Activated CD4-positive, CD25-positive, alpha-beta regulatory T cell treated with anti-CD3 and anti-CD28 coated beads, Interleukin-2, amount 50 U/mL, for 72 hours (primary cell): ENCODE measurements at places on chromosomes 11 and 22.

GRCh38 chr11:35752115-35752514, 89.5 kb downstream of the TRIM44 start:
- no peak for DNase-seq

DNA sequence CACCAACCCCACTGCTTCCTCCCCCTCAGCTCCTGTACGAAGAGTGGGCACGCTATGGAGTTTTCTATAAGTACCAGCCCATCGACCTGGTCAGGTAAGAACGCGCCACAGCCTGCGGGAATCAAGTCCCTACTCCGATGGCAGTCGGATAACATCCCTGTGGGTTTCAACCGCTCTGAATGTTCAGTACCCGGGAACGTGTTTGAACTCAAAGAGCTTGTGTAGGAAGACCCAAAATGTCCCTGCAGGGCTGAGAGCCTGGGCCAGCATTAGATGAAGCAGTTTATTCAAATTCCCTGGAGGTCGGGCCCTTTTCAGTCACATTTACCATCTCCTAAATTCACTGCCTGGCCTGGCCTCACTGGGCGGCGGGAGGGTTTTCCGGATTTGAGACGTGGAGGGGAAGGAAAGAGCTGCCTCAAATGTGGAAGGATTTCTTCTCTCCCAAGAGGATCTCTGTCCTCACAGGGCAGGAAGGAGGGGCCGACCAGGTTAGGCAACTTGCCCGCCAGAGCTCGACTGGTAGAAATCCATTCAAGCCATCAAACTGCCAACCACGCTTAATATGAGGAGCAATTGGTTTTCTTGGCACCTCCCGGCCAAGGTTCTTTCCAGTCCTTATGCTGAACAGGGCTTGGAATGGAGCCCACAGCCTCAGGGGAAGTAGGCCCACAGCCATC, 46.3 kb downstream of the ANO1 start:
- DNase-seq, result no peak

DNA sequence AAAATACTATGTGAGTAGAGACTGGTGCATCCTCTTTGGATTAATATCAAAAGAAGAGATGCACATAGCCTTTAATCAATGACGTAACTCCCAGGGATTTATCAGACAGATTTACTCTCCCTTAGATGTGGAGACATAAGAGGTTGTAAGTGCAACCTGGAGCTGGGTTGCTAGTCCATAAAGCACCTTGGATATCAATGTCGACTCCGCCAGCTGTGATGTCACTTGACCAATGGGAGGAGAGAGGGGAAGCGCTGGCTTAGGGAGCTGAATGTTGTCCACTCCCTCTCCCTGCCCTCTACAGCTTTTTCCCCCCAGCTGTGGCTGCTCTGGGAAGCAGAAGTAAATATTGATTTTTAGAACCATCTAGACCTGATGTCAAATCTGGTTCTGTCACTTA, 28.9 kb upstream of the TMEM86A start:
- DNase-seq, result no peak

DNA sequence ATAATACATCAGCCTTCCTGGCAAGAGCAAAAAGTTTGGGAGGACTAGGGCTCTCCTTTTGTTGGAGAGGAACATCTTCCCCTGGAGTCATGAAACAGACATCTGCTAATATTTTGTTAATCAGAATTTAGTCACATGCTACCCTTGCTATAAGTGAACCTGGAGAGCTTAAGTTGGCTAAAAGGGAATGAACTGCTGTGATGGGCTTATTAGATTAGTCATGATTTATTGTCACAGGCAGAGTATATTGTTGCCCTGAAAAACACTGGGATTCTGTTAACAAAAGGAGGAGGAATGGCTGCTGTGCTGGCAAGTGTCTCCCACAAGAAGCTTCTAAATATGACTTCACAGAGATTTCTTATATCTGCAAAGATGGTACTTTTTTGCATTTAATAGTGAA, 16.0 kb downstream of the TCP11L1 start:
- no peak for DNase-seq

DNA sequence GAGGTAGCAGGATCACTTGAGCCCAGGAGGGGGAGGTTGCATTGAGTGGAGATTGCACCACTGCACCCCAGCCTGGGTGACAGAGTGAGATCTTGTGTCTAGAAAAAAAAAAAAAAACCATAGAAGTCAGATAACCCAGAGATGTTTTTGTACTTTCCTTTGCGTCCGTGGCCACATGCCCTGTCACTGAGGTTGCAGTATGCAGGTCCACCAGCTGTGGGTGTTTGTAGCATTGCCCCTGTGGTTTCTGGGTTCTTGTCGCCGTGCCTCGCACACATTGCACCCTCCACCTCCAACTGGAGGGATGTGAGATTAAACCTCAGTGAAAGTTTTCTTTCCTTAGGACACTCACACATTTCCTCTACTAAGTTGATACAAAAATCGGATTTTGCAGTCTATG, 70.3 kb downstream of the TNRC6B start:
- DNase-seq, result no peak

DNA sequence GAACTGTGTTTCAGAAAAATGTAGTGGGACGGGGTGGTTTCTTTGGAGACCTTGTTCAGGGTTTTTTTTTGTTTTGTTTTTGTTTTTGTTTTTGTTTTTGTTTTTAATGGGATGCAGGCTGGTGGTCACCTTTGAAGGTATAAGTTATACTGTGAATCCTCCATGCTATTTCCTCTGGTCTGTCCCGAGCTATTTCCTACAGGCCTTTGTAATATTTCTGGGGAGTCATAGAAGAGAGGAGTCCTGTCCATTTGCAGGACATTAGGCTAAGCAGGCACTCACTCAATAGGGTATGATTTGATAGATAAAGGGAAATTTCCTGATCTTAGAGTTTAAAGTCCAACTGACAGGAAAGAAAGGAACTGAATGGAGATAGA, 78.0 kb downstream of the TRAF6 start:
- DNase-seq, result no peak

- no peak for DNase-seq
Observed at GRCh38 chr11:126694065-126694625, 306.4 kb downstream of the KIRREL3 start.

DNA sequence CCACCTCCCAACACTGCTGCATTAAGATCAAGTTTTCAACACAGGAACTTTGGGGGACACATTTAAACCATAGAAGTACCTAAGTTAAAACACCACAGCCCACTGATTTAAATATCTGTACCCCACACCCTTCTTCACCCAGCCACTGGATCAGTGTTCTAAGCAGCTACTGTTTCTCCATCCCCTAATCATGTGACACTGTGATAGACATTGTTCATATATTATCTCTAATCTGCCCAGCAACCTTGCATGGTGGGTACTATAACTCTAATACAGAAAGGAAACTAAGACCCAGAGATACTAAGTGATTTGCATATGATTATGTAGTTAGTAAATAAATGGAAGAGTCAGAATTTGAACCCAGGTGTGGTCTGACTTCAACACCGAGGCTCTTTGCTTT, 70.5 kb upstream of the NNMT start:
- DNase-seq, result no peak

DNA sequence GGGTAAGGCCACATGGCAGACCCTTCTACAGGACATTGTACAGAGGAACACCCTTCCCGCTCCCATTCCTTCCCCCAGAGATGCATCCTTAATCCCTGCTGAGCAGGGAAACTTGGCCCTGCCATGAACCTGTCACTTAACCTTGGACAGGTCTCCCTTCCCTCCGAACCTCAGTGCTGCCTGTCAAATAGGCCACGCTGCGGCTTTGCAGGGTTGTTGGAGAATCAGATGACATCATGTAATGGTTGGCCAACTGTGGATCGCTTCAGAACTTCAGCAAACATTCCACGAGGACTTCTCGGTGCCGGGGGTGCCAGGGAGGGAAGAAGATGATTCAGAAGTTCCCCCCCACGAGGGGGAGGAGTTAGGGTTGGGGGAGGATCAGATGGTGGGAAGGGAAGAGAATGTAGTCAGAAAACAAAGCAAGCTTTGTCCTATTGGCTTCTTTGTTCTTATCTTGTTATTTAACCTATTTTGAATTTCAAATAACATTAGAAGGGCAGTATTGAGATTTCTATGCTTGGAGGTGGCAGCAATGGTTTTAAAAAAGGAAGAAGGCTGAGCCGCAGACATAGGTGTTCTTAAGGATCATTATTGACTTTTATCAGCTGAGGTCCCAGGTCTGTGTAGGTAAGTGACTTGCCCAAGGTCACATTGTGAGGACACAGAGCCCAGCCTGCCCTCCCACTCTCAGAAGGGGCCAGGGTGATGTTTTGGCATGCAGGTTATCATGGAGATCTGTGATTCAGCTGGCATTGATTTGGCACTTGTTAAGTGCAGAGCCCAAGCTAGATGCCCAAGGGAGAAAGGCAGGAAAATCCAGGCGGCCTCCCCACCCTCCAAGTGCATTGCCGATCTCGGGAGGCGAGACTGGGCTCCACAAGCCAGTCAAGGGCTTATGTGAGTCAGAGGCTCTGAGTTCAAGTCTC, 3.1 kb downstream of the CDC42EP1 start:
- no peak for DNase-seq

DNA sequence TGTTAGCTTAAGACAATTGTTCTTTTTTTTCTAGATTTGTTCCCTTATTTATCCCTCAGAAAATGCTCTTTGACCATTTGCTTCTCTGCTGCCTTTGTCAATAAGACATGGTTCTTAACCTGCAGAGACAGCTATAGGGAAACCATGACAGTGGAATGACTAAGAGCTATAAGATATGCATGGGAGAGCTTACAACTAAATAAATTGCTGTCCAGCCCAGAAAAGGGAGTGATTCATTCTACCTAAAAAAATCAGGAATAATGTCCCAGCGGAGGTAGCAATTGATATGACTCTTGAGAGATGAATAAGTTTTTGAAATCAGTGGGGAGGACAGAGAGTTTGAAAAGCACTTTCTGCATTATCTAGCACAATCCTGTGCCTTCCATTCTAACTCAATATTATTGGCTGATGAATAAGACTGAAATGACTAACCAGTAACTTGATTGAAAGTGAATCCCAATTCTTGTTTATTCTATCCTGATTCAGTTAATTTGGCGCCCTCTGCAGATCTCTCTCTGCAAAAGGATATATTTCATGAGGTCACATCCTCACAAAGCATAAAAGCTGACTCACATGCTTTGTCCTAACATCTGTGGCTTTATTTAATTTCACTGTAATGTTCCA, 680.5 kb upstream of the API5 start:
- DNase-seq, result no peak

GRCh38 chr11:109390752-109391151, 31.2 kb upstream of the C11orf87 start:
- no peak for DNase-seq

DNA sequence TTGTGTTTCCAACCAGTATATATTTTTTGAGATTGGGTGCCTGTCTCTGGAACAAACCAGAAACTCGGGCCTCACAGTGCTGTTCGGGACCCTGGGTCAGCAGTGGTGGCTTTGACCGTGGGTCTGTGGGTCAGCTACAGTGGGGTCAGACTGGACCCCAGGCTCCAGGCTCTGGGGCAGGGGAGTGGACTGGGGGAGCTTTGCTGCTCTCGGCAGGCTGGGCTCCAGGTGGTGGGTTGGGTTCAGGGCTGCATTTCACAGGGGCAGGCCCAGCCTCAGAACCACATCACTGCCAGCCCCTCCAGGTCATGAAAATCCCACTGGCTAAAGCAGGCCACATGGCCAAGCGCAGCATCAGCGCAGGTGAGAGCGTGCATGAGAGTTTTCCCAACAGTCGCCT, 1279.3 kb downstream of the BRD1 start:
- no peak for DNase-seq

GRCh38 chr11:123719452-123719851, 22.0 kb downstream of the ZNF202 start:
- no peak for DNase-seq

DNA sequence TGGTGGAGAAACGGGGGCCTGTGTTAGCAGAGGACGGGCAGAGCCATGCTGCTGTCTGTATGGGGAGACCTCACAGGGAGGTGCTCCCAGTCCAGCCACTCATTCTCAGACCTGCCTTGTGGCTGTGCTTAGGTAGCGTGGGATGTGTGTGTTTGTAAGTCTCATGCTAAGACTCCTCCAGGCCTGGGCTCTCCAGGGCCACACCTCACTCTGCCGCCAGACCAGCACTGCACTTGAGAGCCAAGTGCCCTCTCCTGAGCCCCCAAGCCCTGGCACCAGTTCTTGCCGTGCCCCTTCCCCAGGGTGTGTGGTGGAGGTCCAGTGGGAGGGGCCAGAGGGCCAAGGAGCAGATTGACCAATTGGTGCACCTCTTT, 108.8 kb downstream of the BCR start:
- DNase-seq, result no peak

DNA sequence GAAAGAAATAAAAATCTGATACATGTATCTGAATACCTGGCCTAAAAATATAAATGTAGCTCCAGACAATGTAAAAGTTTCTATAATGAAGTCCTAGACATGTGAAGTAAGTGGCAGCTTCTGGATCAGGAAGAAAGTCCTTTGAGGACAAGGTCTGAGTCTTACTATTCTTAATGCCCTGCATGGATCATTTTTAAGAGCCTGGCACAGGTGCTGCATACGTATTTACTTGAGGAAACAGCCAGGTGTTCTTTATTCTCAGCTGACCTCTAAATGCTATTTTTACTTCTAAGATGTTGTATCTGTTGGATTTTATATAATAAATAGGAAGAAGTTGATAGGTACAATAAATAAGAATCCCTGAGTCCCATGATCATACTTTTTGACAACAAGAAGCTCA, 750.0 kb upstream of the LUZP2 start:
- DNase-seq, result no peak

DNA sequence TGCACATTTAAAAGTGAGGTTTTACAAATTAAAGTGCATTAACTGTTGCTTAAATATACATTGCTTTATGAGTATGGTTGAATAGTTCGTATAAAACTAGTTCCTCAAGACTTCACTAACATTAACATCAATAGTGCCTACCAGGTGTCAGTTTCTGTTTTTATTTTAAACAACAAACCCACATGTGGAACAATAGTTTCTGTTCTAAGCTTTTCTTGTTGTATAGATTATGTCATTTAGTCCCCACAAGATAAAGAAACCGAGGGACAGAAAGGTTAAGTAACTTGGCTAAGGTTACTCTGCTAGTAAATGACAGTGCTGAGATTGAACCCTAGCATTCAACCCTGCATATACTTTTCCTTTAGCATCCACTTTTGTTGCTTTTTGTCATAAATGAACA, 41.4 kb upstream of the ST14 start:
- no peak for DNase-seq

DNA sequence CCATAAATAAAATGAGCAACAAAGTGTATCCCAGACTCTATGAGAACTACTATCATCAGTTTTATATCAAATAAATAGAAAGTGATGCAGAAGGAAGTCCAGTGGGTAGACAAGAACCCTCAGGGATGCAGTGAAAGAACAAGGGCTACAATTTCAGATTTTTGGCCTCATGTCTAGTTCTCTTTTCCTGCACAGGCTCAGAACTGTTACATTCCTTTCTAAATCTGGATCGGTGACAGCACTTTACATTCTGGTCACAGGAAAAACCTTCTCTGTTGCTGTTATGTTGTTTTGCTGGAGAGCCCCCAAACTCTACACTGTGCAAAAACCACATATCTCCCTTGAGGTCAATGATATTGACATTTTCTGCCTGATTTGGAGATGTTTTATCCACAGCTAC, 108.8 kb upstream of the ANO5 start:
- DNase-seq, result no peak
